ENCODE measurements at places on chromosomes 5 and 9.
A peak's percentile ranks its signal among the peaks of the same experiment; 100 is the strongest.

DNA sequence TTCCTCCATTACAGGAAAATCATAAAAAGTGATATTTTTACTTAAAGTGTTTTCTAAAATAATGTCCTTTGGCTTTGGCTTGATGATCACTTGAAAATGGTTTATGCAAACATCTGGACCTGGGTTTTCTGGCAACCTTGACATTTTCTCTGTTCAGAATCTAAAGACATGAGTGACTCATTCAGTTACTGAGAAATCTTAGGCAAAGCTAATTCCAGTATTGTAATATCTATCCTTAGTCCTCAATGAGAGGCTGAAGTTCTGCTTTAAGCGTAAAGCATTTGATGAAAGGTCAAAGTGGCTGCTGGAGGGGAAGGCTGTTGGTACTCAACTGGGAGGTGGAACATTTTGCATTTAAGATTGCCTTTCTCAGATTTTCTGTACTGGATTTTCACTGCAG, 2.3 kb downstream of the MAN2A1 start:
- DNase-seq, result peak; percentile 15

GRCh38 chr9:113823421-113823820, 52.7 kb upstream of the ZNF618 start:
- no peak for DNase-seq

- no peak for DNase-seq
Observed at GRCh38 chr9:73844135-73844534, 653.0 kb upstream of the RORB start.

DNA sequence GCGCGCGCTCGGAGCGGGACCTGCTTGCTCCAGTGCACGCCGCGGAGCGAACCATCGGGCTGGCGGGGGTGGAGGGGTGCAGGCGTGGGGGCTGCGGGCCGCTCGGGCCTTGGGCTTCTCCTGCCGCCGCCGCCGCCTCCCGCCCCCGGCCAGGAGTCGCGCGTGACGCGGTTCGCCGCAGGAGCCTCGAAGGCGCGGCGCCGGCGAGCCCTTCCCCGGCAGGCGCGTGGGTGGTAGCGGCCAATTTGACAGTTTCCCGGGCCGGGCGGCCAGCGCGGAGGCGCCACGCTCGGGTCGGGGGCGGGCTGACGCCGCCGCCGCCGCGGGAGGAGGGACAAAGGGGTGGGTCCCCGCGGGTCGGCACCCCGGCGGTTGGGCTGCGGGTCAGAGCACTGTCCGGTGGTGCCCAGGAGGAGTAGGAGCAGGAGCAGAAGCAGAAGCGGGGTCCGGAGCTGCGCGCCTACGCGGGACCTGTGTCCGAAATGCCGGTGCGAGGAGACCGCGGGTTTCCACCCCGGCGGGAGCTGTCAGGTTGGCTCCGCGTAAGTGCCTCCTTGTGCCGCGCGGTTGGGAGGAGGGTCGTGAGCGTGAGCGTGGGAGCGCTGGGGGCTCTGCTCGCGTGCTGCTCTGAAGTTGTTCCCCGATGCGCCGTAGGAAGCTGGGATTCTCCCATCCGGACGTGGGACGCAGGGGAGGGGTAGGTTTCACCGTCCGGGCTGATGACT, at the start of gene TJP2:
TJP2 (plus strand) TSS at position 387 of the 725 bp plus-strand sequence; CDS start at position 483, 96 bp downstream.
- peak; percentile 76 for DNase-seq

DNA sequence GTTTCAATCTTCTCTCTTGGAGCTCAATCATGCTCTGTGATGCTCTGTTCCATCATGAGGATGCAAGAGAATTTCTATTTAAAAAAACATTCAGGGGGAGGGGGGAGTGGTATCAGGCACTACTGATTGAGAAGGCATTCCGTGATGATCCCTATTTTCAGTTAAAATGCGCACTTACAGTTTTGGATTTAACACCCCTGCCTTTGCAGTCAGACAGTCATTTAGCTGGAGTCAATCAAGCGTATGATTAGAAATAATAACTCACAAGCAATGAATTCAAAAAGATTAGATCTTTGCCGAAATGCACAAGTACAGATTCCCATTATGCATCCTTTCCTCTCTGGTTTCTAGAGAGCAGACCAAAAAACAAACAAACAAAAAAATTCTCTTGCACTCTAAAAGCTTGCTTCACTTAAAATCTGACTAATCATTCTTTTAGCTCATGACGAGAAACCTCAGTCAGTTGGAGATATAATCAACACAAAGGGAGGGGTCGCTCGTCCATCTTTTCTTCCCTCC, 55.4 kb downstream of the EFNA5 start:
- no peak for DNase-seq

GRCh38 chr5:52328220-52328806, 459.4 kb upstream of the ITGA1 start:
- no peak for DNase-seq

DNA sequence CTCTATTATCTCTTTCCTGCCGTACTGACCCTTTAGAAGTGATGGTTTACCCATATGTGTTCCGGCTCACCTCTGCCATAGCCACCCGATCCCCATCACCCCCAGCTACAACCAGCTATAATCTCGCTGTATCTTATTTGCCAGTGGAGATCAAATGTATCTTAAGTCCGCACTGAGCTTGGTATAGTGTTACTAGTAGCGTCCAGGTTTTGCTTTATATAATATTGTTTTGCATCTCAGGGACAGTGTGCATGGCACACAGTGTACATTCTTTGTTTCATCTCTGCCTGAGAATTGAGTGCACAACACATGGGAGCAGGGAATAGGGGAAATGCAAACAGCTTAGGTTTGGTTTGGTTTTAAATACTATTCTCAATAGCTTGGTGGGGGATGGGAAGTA, 135.8 kb upstream of the SNX2 start:
- no peak for DNase-seq

- no peak for DNase-seq
Observed at GRCh38 chr5:96991708-96992107, 55.8 kb downstream of the LNPEP start.

- peak; percentile 28 for DNase-seq
Observed at GRCh38 chr5:139402561-139403158, 1.2 kb downstream of the SPATA24 start.

DNA sequence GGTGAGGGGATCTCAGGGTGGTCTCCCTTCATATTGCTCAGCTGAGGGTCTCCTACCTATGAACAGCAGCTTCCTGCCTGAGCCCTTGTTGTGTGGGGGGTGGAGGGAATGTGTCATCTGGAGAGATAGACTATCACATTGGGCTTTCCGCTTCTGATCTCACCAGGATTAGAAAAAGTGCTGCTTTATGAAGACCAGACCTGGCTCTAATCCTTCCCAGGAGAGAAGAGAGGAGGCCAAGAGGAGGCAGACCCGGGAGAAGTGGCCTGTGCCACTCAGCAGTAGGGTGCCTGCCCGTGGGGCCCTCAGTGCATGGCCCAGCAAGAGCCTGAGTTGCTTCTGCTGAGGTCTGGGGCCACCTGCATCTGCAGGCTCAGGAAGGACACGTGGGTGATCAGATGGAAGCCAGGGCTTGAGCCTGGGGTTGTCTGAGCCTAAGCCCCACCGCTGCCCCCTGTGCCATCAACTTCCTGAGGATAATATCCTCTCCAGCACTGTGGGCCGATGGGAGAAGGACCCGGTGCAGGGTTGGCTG, 22.1 kb upstream of the COL5A1 start:
- DNase-seq, result no peak

DNA sequence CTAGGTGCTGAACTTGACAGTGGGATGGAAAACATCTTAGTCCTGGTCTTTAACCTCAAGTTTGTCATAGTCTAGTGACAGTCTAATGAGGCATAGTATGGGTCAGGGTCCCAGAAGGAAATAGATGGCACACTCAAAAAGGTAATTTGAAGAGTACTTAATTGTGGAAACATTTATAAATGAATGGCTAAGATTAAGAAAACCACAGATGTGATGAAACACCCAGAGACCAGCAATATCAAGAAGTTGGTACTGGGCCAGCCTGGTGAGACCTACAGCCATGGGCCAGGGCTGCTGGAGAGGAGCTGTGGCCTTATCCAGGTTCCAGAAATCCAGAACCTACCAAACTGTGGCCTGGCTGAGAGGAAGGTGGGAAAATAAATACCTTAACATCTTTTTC, 93.5 kb upstream of the ATG10 start:
- peak; percentile 50 for DNase-seq

DNA sequence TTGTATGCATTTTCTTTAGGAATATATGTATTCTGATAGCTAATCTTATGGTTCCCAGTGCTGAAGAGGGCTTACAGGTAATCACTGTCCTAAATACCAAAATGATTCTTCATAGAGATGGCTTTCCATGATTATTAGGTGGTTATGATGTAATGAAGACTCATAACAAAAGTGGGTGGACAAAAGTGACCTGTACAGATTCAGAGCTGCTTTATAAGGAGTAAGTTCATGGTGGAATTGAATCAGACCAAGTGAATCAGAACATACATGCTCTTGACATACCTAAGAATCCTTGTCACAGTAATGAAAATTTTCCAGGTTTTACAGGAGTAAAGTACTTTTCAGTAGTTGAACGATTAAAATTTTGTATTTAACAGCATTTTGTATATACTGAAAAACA, 105.6 kb downstream of the NIPBL start:
- DNase-seq, result peak; percentile 77

DNA sequence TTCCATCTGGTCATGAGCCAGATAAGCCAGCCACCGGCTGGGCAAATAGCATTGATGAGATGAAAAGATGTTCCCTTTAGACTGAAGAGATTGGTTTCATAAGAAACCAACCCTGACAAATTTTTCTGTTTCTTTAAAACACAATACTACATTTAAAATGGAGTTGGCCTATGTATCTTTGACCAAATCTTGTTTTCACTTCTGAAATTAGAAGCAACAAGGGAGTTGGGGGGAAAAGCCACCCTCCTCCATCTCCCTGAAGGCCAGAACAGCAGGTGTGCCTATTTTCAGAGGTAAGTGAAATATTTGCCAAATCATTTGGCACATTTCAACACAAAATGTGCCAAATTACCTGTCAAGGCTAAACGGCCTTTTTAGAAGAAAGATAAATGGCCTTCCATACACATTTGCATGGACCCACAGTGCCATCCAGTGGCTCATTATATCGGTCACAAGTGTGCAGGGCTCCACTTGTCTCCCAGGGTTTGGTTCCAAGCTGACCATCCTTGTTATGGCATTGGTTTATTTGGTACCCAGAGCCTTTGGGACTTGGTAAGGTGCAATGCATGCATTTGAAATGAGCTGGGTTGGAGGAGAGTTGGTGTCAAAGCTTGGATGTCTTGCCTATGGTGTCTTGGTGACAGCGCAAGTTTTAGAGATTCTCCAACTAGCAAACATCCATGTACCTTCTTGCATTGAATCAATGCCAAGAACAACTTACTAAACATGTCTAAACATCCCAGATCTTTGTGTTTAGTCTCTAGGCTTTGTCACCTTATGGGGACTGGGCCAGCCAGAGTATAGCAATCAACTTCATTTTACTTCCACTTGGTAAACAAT, 372.0 kb upstream of the KIF2A start:
- DNase-seq, result peak; percentile 75

GRCh38 chr9:2209400-2209799, 194.3 kb downstream of the SMARCA2 start:
- DNase-seq, result no peak

DNA sequence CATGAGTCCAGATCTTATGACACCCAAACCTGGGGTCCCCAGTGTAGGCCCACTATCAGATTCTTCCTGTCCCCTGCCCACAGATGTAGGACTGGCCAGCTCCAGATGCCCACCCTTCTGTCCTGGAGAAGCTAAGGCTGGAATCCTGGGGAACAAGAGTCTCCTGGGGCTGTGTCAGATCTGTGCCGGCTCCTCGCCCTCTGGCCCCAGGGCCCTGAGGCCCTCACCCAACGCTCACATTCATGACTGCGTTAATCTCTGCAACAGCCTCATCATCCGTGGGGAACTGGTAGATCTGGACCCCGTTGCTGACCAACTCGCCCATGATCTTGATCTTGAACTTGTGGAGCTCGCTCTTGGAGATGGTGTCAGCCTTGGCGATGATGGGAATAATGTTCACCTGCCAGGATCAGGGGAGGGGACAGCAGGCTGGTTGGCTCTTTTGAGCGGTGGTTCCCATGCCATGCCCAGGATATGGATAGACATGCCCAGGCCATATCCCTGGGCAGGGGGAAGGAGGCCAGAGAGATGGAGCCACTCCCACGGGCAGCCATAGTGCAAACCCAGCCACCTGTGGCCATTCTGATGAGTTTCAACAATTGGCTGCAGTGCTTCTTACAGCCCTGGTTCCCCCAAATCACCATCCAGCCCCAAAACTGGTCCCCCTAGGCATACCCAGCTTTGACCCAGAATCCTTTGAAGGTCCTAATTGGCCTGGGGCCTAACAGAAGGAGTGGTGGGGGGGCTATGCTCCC, 14.6 kb downstream of the SEPTIN8 start:
- no peak for DNase-seq
